ENCODE measurements at places on chromosomes 12 and 14.

DNA sequence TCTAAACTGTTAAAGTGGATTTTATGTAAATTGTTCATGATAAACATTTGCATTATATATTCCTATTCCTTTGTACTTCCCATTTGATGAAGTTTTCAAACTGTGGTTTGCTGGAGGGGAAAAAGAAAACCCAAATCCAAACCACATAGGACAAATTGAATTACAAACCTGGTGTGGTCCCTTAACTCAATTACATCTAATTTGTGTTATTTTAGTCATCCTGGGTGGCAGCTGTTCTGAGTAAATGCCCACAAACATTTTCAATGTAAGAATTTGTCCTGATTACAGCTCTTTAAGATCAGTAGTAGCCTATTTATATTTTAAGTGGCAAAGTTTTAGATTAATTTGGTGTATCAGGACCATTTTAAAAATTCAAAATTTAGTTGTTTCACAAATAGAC is 153.9 kb downstream of the RAD51B start:
- DNase-seq: no peak

DNA sequence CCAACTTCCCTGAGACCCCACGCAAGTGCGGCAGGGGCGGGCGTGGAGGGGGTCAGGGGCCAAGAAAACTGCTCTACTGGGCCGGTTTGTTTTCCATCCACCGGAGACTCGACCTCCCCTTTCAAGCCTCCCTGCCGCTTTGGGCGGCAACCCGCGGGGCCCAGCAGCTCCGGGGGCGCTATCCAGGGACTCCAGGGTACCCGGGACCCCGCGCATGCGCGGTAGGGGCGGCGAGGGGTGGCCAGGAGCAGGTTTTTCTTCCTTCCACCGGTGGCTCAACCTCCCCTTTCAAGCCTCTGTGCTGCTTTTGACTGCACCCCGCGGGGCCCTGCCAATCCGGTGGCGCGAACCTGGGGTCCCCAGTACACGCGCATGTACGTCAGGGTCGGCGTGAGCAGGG is 323.5 kb downstream of the ALG10 start:
- no peak for DNase-seq

DNA sequence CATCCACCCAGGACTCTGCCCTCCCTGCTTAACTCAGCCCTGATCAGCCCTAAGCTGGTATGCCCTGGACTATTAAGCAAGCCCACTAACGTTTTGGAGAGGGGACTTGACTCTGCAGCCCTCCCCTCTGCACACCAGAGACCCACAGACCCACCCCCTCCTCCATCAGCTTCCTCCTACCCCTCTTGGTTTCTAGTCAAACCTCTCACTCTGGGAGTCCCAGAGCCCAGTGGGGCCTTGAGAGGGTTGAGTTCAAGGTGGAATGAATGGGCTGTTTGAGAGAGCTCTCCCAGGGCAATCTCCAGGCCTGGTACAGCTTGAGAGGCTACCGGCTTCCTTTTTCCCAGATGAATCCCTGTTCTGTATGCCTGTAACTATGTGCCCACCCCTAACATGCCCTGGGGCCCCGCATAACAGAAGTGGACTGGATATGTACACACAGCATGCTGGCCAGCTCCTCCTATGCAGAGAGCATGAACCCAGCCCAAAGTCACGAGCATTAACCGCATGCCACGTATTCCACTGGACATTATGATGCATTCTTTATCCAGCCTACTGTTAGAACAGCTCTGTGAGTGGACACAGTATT is 43.6 kb downstream of the IRF2BPL start:
- DNase-seq: no peak

DNA sequence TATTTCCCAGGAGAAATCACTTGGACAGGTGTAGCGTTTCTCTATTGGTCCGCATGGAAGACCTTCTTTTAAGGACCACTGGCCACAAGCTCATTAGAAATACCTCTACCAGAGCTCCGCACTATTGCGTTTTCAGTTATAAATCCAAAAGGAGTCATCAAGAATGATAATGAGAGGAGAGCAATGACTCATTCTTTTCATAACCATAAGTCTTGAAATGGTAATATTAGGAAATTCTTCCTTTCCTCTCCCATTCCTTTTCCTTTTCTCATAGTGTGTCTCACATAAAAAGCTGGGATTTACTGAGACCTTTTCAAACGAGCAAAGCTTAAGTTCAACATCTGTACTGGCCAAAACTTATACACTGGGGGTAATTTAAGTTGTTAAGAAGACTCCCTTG is 215.7 kb downstream of the CPNE8 start:
- no peak for DNase-seq

- no peak for DNase-seq
Observed at GRCh38 chr12:67925077-67925476, 64.2 kb upstream of the IFNG-AS1 start.

- DNase-seq: no peak
Observed at GRCh38 chr12:130831876-130832405, 7.1 kb downstream of the STX2 start.

DNA sequence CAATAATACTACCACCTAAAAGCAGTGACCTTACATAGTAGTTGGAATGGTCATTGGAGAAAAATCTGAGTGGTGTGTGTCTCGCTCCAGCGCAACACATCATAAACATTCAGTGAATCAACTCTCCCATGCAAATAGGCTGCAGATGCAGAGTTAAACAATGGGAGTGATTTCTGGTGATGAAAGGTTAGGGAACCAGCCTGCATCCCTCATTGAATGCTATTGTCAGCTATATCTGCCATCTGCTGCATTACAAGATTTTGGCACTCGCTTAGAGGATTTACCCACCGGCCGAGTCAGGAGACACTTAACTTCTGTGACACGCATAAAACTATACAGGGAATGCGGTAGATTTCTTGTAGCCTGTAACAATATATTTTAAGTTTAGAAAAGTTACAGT is 900.9 kb downstream of the FLRT2 start:
- no peak for DNase-seq
